Muscle of back (tissue), 13 donors: ENCODE measurements at places on chromosomes 2 and 18. TPM values are rescaled to one million over a fixed set of nuclear protein-coding genes. Genes with fewer than 3 reads are reported as not detected.

DNA sequence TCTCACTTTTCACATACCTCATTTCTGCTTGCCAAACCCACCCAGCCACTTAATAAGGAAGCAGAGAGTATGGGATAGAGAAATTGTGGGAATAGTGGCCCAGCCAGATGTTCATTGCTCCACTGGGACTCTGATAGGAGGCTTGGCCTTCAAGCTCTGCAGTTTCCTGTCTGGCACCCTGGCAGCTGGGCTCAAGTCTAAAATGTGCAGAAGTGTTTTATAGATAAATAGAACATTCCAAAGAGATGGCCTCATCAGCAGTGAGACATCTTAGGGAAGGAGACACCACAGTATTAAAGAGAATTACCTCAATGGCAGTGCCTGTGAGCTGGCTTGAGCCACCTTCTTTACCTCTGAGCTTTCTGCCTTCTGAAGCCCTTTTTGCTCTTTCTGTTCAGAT, 24.7 kb downstream of the COPS7B start:
- DNase-seq: peak; percentile 28

Gene DLX2
- not detected for polyA plus RNA-seq

GRCh38 chr2:202378662-202379358, 2.7 kb downstream of the BMPR2 start:
- no peak for DNase-seq

DNA sequence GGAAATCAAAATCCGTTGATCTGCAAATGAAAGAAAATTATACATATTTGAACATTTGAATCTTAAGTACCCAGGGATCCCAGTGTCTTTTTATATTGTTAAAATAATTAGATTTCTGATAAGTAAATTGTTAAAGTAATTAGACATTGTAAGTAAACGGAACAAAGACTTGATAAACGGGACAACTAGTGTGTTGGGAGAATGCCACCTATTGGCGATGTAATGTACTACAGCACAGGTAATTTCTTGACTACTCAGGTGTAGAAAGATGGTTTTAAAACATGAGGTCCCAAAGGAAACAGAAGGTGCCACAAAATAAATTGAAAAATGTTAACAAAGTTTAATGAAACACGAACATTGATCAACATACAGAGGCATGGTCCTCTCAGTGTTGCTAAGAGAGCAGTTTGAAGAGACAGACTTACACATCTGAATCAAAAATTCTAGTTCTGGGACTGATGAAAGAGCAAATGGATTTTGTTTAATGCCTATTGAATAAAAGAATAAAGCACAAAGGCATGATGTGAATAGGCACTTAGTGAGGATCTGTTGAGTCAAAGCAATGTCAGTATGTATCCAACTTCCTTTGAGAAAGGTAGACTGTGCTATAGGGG, 103.4 kb upstream of the RASGRP3 start:
- DNase-seq: no peak

GRCh38 chr2:49616800-49617199, 462.5 kb upstream of the FSHR start:
- DNase-seq: peak; percentile 18

Gene NETO1
- not detected for polyA plus RNA-seq

GRCh38 chr2:102003696-102004095, 11.9 kb downstream of the IL1R2 start:
- no peak for DNase-seq
